Keratinocyte (primary cell): ENCODE measurements at places on chromosomes 5 and 9.
A peak's percentile ranks its signal among the peaks of the same experiment; 100 is the strongest.

- no peak for DNase-seq
Observed at GRCh38 chr5:108084105-108084504, 297.8 kb downstream of the FBXL17 start.

DNA sequence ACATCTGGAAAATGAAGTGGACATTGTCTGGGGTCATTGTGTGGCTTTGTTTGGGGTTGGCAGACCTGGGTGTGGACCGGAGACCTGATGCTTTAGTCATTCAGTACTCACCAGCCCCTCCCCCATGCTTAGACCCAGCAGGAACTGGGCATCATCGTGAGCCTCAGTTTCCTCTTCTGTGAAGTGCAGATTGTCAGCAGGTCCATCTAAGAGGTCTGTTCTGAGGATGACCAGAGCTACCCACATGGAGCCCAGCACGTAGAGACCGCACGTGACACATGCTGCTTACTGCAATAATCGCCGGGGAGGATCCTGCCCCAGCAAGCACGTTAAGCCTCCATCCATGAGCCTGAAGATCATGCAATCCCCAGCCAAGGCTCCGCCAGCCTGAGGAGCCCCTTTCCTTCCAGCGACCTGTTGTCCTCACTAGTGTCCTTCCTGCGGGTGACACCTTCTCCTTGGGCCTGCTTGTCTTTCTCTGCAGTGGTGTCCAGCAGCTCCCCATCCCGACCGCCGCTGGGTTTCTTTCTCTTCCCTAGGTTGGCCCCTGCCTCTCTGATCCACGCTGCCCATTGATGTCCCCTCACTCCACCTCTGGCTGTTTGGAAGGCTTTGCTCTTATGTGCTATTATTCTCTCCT is 26.7 kb upstream of the IRX4 start:
- no peak for DNase-seq

DNA sequence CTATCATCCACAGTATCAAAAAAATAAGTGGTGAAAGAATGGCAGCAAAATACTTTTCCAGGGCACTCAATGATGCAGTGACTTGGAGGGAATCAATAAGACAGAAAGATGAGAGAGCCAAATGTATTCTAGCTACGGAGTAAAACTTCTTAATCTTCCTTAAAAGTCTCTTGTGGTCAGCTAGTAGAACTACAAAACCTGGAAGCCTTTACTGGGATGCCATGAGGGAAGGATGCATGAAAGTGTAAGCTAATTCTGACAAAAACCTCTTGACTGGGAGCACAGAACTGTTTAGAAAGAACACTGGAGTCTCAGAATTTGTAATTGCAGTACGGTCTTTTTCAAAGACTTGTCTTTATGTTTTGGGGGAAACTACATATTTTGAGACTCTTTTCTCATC is 432.8 kb upstream of the PTPRD start:
- DNase-seq: no peak

GRCh38 chr9:5440426-5440825 is 2.7 kb upstream of the PLGRKT start:
- no peak for DNase-seq

DNA sequence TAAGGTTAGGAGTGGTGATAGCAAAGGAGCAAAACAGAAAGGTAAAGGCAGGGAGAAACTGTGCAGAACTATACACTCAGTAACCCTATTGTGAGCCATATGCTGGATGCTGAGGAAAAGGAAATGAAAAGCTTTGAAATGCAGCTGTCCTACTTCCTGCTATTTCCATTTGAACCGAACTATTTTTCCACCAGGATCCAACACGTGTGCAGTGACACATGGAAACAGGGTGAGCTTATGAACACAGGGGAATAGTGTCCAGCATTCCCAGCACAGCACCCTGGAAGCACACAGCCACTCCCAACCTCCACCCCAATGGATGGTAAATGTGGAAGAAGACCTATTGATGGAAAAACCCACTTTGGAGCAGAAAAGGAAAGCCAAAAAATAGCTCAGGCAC is 69.0 kb upstream of the SLC12A2 start:
- DNase-seq: no peak

DNA sequence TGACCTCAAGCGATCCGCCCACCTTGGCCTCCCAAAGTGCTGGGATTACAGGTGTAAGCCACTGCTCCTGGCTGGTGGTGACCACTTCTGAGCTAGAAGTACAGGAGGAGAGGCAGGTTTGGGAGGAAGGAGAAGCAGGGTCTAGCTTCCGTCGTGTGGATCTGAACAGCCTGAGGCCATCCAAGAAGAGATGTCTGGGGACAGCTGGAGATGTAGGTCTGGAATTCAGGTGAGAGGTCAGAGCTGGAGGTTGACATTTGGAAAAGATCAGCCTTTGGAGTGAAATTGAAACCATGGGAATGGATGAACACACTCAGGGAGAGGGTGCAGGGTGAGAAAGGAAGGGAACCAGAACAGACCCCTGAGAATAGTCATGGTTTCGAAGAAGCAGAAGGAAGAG is 33.2 kb upstream of the GGTA1 start:
- DNase-seq: no peak

DNA sequence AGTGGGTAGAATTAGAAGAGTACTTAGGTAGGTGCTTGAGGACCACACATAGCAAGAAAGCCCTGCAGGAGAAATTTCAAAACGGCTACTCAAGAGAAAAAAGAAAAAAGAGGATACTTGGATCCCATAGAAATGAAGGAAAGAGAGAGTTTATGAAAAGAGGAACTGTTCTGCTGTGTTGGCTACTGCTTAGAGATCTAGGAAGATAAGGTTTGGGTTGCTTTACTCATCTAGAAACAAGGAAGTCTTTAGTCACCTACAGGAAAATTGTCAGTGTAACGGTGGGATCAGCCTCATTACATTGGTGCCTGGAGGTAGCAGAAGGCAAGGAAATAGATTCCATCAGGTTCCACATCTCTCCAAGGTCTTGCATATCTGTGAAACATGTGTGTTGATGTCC is 14.8 kb upstream of the C5orf46 start:
- no peak for DNase-seq

DNA sequence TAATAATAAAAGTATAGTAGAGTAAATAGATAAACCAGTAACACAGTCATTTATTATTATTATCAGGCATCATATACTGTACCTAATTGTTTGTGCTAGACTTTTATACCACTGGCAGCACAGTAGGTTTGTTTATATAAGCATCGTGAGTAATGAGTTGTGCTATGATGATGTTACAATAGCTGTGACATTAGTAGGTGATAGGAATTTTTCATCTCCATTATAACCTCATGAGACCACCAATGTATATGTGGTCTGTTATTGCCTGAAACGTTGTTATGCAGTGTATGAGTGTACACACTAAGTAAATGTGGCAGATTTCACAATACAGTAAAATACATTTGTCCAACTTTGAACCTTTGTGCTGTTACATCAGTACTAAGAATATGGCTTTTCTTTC is 72.7 kb upstream of the SPATA31D4 start:
- DNase-seq: no peak

GRCh38 chr9:113664181-113664875 is 200.8 kb downstream of the RGS3 start:
- DNase-seq: no peak

DNA sequence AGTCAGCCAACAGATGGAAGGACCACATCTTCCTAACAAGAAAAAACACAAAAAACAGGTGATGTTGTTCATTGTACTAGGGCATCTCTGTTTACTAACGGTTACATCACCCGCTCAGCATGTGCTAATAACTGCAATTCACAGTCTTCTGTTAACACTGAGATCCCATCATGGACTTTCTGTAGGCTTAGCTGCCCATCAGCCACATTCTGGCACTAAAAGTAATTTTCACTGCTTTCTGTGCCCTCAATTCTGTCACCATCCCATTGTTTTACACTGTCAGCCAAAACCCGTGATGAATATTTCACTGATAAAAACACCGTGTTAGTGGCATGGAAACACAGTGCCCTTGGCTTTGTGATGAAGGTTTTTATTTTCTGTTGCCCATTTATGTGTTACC is 64.6 kb downstream of the CAST start:
- DNase-seq: no peak

- no peak for DNase-seq
Observed at GRCh38 chr5:23977997-23978396, 470.6 kb downstream of the PRDM9 start.

DNA sequence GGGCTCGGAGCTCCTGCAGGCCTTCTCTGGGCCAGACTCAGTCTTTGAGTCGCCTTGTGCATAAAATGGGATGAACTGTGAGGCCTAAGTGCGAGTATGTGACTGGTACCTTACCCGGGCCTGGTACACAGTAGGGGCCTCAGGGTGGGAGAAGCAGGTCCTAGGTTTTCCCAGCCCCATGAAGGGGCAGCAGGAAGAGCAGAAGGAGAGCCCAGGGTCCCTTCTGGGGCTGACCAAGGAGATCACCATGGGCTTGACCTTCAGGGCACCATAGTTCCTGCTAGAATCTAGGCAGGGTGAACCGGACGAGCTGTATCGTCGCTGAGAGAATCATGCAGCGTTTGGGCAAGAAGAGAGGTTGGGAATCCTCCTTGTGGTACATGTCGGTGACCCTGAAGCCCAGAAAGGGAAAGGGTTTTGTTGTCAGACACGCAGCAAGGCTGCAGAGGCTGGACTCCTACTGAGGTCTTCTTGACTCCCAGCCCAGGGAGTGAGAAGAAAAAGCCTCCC is 373 bp upstream of the PHYKPL start:
- DNase-seq: no peak

- peak; percentile 72 for DNase-seq
Observed at GRCh38 chr5:40518485-40518917, 161.2 kb upstream of the PTGER4 start.

DNA sequence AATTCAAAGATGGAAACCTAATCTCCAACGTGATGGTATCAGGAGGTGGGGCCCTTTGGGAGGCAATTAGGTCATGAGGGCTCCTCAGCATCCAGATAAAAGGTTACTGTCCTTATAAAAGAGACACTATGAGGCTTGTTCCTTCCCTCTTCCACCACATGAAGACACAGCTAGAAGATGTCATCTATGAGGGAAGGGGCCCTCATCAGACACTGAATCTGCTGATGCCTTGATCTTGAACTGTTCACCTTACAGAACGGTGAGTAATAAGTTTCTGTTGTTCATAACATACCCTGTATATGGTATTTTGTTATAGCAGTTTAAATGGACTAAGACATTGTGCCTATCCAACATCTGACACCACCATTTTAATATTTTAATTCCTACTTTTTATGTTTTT is 19.7 kb upstream of the CCNH start:
- no peak for DNase-seq

- DNase-seq: no peak
Observed at GRCh38 chr5:2587189-2588031, 164.1 kb downstream of the IRX2 start.

DNA sequence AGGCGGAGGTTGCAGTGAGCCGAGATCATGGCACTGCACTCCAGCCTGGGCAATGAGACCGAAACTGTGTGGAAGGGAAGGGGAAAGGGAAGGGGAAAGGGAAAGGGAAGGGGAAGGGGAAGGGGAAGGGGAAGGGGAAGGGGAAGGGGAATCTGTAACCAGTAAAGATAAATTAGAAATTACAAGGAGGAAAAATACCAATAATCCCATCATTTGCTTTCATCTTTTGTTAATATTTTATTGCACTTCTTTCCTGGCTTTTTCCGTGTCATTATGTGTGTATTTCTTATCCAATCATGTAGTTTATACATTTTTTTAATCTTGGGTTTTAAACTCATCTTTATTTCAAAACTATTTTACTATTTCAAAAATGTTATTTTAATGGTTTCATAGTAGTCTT is 29.6 kb upstream of the MRPS30 start:
- DNase-seq: no peak
